ENCODE measurements at places on chromosomes 16 and 17.

- no peak for DNase-seq
Observed at GRCh38 chr16:30895627-30896260, 670 bp upstream of the CTF1 start.

GRCh38 chr17:71725811-71726210, 395.0 kb upstream of the SOX9 start:
- no peak for DNase-seq

DNA sequence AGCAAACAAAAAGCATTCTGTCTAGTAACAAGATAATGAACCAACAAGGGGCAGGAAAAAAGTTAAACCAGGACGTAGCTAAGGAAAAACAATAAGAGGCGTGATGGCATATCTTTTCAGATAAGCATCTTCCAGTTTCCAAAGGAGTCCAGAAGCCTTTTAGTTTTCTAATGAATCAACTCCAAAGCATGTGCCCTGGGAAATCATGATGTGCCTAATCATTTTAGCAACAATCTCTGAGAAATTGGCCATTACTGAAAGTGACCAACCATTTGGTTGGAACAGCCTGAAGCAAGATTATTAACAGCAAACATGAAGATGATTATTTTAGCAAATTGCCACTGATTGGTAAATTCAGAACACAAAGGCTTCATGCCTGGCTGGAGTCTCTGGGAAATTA, 440.9 kb upstream of the MAF start:
- DNase-seq: no peak

DNA sequence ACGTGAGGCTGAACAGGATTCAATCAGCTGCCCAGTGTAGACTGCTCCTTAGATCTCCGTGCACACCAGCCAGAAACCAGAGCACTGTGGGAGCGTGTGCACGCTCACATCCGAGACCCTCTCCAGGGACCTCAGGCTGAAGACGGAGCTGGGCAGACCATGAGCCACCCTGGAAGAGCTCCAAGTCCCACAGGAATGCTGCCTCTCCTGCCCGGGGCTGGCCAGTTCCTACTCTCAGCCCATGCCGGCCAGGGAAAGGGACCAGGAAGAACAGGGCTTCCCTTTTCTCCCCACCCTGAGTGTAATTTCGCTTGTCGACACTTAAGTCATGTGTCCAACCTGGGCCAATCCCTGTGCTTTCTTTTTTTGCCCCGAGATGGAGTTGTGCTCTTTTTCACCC, 6.9 kb downstream of the ALYREF start:
- DNase-seq: no peak

DNA sequence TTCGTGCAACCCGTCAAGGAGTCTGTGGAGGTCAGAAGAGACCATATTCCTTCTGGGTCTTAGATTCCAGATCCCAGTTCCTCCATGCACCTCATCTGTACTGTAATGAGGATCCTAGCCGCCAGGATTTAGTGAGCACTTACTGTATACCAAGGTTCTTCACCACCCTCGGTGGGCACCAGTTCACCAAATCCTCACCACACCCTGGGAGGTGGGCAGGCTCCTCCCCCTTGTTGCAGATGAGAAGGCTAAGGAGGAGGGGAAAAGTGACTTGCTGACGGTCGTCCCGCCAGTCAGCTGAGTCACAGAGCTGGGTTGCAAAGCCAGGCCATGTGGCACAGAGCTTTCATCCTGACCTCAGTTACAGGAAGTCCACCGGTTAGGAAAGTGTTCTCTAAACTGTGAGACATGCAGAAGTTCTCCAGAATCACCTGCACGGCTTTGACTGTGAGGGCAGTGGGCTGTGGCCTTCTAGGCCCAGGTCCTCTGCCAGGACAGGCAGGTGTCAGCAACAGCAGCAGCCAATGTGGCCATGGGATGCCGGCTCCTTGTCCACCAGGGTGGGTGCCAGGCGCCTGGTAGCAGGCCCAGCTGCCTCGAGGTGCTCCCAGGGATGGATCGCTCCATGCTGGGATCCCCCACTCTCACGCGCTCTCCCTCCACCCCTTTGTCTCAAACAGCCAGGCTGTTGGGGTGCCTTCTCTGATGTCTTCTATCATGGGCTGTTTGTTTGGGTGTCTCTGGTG, 240.3 kb upstream of the GSE1 start:
- DNase-seq: no peak

DNA sequence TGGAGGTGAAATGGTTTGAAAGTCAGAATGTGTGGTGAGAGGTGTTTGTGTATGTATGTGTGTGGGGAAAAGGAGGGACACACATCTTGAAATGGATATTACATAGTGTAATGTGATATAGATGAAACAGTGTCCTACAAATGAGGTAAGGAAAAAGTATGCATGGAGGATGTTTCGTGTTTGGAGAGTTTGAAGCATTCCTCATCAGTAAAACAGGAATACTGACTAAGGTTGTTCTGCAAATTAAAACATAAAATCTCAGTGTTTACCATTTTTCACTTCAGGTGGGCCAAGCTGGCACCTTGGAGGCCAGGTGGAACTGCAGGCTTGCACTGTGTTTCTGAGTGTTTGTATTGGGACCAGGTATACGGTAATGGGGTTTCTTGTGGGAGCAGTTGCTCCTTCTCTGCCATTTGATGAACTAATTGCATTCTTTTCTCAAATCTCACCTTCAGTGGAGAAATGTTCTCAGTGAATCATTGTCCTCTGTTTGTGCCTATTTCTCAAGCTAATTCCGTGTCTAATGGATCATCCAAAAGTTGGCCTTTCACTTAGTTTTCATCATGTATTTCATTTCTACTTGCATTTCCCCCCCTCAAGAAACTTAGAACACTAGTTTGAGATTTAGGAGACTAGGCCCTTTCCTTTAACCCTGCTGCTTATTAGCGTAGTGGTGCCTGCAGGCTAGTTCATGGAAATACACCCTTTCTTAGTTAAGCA, 8.2 kb upstream of the TBKBP1 start:
- DNase-seq: no peak

GRCh38 chr17:69749911-69750310, 325.1 kb upstream of the KCNJ16 start:
- no peak for DNase-seq

DNA sequence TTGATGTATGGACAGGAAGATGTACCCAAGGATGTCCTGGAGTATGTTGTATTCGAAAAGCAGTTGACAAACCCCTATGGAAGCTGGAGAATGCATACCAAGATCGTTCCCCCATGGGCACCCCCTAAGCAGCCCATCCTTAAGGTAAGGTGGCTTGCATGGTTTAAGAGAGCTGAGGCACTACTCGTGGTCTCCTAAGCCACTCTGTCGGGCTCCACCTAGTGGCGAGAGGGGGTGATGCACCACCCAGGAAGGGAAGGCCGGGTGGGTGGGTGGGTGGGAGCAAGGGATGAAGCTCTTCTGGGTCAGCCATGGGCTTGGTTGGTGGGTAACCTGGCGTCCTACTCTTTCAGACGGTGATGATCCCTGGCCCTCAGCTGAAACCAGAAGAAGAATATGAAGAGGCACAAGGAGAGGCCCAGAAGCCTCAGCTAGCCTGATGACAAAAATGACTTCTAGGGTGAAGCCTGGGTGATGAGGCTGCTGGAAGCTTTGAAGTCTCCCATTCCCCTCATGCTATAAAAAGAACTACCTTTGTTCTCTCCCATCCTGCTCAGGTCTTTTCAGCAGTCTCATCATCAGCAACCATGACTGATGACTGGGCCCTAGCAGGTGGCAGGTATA, 21.5 kb downstream of the GPR179 start:
- DNase-seq: peak; percentile 68

Data from left colon (tissue), 2 donors.